ENCODE measurements at places on chromosomes 5 and 9.

GRCh38 chr5:39022151-39022550 is 52.0 kb downstream of the RICTOR start:
- DNase-seq = no peak

DNA sequence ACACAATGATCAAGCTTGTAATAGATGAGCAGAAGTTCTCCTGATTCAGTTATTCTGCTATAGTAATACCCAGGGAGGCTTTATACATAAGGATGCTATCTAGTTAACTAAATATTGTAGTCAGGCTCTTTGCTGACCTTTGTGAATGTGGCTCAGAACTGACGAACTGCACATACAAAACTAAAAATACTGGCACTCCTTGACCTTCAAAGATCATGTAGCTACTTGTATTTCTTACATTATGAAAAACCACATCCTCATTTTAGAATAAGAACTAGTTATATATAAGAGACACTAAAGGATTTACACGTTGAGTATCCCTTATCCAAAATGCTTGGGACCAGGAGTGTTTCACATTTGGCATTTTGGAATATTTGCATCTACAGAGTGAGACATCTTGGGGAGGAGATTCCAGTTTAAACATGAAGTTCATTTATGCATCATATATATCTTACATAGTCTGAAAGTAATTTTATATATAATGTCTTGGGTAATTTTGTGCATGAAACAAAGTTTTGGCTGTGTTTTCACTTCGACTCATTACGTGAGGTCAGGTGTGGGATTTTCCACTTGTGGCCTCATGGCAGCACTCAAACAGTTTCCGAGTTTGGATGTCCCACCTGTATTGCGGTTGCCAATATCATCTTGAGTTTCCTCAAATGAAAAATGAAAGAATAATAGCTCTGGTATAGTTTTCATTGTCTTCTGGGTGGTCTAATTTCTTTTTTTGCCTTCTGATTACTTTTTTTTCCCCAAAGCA is 58.4 kb upstream of the FBXL7 start:
- no peak for DNase-seq

DNA sequence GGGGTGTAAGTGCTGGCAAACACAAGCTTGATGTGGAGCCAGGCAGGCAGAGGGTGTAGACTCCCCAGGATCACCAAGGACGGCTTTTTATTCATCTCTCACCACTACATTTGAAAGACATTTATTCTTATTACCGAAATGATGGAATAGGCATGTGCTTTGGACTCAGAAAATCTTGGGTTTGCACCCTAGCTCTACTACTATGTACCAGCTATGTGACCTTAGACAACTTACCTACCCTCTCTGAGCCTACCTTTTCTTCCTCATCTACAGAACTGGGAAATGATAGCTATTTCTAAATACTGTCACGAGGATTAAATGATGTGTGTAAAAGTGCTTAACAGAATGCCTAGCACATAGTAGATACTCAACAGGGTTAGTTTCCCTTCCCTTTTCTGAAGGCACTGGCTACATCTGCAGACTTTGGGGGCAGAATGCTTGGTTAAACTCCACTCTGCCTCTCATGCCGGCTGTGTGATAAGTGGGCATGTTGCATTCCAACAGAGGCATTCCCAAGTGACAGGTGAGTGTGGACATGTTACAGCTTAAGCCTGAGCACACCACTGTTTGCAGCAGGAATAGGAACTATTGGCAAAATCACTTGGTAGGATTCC is 94.8 kb downstream of the SLC1A3 start:
- no peak for DNase-seq

DNA sequence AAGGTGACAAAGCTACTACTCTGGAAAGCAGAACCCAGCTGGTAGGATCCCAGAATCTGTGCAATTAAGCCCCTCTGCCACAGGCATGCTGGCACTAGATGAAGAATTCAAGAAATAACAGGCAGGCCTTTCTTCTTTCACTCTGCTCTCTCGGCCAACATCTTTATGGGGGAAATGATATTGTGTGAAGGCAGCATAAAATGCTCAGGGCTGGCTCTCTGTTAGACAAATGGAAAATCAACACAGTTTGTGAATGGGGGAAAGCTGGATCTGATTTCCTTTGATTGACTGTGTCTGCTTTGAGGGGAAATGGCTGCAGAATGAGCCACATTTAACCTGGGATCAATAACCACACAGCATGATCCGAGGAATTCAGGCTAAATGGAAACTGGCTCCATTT is 29.1 kb upstream of the AKNA start:
- DNase-seq = no peak

GRCh38 chr9:114666851-114667250 is 9.2 kb upstream of the TEX53 start:
- DNase-seq = no peak

GRCh38 chr9:25990376-25990775 is 312.1 kb upstream of the TUSC1 start:
- no peak for DNase-seq

- no peak for DNase-seq
These were observed 137.0 kb downstream of the PAX5 start for GRCh38 chr9:36897019-36897418.

DNA sequence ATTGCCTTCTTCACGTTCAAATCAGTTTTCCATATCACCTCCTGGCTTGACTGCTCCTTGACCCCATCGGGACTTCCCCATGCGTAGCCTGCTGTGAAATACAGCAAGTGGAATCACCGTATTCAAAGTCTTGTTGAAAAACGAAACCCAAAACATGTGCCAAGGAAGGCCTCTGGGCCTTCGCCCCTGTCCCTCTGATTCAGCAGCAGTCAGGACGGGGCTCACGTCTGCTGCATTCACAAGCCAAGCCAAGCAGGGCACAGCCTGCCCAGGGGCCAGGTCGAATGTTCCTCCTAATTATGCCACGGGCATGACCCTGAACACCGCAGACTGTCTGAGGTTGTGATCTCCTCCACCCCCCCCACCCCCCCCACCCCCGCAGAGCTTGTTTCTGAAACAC is 960 bp upstream of the CTNND2 start:
- no peak for DNase-seq

DNA sequence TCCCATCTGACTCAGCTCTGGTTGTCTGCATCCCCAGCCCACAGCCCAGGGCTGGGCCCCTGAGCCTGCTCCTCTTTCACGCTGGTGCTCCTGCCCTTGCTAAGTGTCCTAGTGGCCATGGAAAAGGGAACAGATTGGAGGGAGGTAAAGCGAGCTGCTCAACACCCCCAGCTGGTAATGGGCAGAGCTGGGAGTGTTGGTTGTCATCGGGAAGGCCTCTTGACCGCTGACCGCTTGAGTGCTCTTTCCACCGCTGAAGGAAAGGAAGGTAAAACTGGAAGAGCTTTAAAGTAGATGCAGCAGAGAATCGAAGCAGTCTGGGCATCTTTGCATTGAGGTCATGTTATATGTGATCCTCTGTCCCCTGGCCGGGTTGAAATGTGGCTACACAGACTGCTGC is 60.2 kb downstream of the CRB2 start:
- DNase-seq = no peak

GRCh38 chr5:4901305-4901811 is 238.8 kb upstream of the ADAMTS16 start:
- DNase-seq = no peak

DNA sequence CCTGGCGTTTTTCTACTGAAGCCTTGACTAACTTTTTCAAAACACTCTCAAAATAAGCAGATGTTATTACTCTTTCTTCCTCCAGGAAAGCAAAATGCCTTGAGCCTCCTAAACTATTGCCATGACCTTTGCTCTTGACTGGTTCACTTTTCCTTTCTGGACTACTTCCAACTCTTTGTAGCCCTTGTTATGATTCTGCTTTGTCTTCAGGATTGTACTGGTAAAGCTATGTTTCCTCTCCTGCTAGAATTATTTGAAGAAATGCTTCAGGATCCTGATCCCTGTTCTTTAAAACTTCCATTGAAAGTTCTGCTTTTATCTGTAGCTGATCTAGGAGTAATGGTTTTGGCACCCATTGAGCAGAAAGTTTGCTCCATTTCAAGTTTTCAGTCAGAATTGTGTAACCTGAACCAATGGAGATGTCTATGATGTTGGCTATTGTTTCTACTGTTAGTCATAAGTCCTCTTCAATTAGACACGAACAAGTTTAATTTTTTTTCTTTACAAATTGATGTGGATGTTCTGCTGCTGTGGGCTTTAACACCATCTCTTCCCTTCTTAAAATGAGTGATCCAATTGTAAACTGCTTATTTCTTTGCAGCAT is 1356.4 kb downstream of the EFNA5 start:
- no peak for DNase-seq

DNA sequence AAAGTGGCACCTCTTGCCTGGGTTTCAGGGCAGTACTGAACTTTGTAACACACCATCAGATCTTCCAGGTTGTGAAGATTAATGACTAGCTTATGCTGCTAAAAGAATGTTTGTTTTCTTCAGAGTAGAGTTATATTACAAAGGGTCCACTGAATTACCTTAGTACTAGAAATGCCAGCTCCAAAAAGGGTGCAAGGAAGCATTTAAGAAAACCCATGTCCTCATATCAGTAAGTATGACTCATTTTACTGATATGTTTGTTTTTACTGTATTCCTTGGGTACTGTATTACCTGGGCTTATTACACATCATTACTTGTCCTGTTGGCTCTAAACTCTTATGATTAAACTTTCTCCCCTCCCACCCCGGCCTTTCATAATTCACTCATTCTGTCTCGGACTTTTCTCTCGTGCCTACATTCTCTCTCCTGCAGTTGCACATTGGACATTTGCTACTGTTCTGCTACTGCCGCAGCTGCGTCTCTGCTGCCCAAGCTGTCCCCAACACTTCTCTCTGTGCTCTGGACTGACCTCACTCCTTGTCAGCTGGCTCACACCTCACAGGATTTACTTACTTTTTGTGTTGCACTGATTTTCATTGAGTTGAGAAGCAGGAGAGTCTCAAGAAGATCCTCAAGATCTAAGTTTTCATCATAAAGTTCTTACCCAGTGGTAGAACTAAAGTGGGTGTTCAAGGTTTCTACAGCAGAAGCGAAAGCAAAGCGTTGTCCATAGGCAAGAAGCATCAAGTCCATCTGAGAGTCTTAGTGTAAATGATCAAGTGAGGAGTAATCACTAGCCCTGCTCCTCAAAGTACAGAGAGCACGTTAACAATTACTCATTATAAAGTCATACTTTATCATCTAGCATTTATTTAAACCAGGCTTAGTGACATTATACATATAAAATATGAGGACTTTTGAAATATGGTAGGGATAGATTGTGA is 53.2 kb upstream of the C9orf72 start:
- no peak for DNase-seq

DNA sequence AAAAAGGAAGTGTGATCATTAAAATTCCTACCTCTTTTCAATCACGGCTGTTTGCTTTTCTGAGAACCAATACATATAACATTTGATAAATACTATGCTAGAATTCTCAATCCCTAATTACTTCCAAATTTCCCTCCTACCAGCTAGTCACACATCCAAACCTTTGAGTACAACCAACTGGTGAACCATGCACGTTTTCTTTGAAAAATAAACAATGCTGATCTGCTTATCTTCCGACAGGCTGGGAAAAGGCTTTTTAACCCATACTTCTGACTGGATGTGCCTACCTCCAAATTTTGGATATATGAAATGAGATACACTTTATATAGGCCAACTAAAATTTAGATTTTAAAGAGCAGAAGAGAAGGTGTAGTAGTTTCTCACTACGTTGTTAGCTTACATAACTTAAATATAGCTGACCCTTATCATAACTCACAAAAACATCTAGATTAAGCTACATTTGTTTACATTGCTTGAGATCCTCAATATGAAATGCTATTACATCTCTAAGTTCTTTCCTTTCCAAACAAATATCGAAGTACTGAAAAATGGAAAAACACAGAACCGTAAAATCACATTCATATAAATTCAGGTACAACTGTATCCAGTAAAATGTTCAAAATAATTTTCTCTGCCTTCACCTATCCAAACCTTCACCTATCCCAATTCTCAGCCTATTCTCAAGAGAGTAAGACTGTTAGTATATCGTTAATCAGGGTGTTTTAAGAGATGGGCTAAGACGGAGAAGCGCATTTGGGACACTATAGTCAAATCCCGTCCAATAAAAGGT is 2.1 kb downstream of the NR3C1 start:
- no peak for DNase-seq

DNA sequence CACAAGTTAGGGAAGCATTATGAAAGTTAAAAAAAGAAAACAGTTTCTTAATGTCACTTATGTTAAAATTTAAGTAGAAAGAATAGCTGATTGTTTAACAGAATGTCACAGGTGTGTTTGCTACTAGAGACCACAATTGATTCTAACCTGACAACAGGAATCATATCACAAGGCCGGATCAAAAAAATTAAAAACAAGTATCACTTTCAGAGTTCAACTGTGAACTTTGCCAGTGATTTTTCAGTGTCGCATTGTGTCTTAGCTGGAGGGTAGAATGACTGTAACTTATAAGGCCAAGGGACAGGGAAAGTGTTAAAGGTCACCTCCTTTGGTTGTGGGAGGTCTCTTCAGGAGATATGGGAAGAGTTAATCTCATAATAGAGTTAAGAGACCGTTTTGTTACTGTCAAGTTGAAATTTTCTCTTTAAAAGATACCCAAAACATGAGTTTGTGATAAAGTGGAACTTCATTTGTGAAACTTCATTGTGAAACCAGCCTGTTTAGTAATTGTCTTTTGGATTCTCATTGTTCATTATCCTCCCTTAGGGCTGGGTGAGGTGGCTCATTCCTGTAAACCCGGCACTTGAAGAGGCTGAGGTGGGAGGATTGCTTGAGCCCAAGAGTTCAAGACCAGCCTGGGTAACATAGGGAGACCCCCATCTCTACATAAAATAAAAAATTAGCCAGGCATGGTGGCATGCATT is 40.9 kb downstream of the CPEB4 start:
- DNase-seq = no peak

DNA sequence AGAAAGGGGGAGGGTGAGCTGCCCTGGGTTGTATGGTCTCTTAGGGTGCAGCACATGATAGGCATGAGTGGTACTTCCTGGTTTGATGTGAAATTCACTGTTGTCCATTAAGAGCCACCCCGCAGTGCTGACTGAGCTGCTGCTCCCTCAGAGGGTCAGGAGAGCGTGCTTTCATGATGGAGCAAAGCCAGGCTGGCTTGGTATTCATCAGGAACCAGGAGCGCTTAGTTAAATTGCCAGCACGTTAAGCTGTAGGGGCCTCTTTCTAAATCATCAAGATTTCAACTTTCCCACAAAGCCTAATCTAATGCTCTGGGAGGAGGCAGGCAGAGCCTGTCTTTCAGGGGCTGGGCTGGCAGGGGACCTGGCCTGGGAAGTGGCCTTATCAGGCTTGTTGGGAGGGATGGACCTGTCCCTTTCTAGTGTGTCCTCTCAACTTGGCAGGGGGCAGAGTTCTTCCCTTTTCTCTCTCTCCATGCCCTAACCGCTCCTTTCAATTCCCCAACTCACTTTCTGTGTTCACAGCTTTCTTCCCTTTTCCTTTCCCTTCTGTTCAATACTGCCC is 7.9 kb downstream of the CYSTM1 start:
- DNase-seq = no peak

- no peak for DNase-seq
These were observed 14.3 kb downstream of the RASGEF1C start for GRCh38 chr5:180194410-180195345.

DNA sequence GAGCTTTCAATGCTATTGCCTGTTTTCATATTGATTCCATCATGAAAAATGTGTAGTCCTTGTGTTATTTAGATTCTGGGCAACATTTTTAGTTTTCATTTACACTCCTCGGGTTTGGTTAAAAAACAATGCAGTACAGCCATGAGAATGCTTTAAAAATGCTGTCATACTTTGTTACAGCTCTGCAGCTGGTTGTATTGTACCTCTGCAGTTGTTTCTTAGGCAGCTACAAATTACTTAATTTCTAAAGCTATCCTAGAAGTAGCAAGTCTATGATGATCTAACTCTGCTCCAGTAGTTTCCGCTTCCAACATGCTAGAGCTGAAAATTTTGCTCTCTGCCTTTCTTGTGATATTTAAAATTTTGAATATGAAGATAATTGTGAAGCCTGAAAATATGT is 20.2 kb downstream of the SNX18 start:
- no peak for DNase-seq
